ENCODE measurements at places on chromosomes 12 and 14.

DNA sequence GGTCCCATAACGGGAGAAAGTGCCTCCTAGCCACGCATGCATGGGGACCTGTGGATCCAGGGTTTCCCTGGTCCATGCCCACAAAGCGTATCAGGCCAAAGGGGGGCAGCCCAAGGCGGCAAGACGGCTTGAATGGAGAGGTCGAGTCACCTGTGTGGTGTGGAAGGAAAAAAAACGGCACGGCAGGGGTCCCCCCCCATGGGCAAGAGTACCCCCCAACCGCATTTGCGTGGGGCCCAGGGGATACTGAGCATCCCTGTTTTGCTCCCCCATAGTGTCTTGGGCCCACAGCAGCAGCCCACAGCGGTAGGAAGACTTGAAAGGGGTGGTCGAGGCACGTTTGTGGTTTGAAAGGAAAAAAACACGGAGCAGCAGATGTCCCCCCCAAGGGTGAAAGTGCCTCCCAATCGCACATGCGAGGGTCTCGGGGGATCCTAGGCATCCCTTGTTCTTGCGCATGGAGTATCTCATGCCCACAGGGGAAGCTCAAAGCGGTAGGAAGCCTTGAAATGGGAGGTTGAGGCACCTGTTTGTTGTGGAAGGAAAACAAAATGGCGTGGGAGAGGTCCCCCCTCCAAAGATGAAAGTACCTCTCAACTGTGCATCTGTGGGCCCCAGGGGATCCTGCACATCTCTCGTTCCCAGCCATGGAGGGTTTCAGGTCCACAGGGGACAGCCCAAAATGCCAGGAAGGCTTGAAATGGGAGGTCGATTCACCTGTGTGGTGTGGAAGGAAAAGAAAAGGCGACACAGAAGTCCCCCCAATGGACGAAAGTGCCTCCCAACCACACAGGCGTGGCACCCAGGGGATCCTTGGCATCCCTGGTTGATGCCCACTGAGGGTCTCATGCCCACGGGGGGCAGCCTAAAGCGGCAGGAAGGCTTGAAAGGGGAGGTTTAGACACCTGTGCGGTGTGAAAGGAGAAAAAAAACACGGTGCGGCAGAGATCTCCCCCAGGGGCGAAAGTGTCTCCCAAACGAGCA lies 577.5 kb downstream of the ALG10 start:
- DNase-seq = no peak

DNA sequence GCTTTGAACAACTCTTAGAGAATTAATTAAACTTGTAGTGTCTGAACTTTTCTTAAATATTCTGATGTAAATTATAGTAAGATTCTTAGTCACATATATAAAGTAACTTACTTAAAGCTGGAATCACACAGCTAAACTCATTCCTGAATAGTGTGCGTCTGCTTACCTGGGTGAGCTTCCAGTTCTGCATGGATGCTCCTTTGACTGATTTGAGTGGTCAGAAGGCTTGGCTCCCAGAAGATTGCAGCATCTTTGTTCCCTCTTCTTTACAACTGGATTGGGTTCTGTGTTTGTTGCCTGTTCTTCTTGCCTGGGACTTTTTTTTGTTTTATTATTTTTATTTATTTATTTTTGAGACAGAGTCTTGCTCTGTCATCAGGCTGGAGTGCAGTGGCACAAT lies 66.5 kb upstream of the ASPG start:
- DNase-seq = no peak

GRCh38 chr14:92153581-92153980 lies 31.8 kb downstream of the CPSF2 start:
- no peak for DNase-seq

DNA sequence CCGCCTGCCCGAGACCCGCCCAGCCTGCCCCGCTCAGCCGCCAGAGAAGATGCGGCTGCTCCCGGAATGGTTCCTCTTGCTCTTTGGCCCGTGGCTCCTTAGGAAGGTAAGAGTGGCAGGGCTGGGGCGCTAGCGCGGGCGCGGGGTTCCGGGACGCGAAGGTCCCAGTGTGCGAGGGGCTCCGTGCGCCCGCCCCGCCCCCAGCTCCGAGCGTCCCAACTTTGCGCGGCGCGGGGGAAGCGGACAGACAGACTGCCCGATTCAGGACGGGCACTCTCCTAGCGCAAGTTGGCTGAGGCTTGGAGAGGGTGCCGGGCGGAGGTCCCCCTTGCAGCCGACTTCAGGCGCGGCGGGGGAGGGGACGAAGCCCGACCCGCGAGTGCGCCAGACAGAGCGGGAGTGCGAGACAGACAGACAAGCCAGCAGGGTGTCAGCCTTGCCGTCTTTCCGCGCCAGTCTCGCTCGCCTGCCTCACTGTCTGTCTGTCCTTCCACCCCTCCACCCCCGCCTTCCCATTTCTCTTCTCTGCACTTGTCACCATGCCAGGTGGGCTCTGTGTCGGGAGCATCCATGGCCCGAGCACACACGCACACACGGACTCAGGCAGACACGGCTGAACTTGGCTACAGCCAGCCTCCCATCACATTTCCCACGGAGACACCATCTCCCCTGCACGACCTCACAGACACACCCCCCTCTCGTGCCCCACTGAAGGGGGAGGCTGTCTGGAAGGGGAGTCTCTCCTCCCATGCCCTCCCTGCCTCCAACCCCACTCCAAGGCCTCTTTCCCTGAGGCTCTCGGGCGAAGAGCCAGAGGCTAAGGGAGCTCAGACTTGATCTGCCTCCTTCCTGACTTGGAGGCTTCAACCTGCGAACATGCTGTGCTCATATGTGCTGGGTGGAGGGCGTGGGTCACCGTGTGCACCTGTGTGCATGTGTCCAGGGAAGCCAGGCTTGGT lies 606 bp downstream of the NXPH4 start:
- DNase-seq = no peak

GRCh38 chr12:97681612-97682504 lies 219.3 kb downstream of the RMST start:
- DNase-seq = no peak

GRCh38 chr12:121404734-121405133 lies 4.8 kb downstream of the RNF34 start:
- no peak for DNase-seq

- DNase-seq = no peak
Observed at GRCh38 chr12:115422845-115423545, 739.0 kb upstream of the TBX3 start.

DNA sequence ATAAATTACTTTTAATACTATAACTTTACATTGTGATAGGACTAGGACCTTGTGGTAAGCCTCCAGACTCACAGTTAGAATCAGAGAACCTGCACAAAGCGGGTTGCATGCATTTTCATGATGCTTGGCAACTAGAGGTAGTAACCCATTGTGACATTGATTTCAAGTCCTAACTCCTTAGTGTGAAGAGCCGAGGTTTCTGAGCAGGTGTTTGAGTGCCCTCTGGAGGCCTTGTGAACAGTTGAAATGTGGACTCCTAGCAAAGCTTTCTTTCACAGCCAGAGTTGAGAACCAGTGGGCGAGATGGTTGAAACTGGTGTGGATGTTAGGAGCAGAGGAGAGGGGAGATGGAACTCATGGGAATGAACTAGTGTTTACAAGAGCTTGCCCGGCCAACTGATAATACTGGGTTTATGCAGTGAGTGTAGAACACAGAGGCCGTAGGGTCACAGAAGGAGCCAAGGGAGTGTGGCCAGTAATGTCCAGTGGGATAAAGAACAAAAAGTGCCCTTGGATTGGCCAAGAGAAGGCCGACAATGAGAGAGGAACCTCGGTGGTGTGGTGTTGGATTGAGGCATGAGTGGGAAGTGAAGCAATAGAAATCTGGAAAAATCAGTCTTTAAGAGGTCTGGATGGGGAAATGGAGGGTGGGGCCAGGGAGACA lies 10.9 kb downstream of the ZNF664 start:
- peak; percentile 67 for DNase-seq

DNA sequence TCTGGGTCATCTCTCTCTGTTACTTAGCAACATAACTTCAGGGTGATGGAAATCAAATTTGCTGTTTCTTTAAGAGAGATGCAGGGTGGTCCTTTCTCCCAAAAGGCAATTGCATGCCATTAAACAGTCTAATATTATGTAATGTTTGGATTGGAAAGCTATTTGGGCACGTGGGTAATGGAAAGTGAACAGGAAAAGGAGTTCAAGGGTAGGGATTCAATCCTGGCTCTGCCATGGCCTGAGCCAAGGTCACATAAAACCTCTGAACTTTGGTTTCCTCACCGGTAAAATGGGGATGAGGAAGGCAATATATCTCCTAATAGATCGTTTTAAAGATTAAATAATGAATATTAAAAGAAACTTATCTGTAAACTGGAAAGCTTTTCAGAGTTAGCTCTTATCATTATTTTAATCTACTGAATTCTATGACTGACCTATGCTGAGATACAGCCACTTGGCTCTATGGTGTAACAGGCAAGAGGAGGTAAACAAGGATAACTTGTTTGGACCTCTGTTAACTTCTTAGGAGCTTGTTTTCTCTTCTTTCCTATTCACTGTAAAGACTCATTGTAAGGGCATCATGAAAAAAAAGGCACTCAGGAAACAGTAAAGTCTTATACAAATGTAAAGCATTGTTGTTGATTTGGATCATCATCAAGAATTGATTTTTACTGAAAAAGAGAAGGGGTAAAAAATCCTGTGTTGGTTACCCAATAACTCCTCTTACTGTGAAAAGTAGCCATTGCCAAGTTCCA lies 55.7 kb upstream of the OVCH1 start:
- DNase-seq = no peak

GRCh38 chr12:389142-390096 lies at the start of gene KDM5A:
KDM5A (minus strand) TSS chr12:389320; CDS start chr12:389091, 229 bp downstream.
- DNase-seq = peak; percentile 94

- no peak for DNase-seq
Observed at GRCh38 chr12:43284486-43285158, 267.4 kb downstream of the ADAMTS20 start.

DNA sequence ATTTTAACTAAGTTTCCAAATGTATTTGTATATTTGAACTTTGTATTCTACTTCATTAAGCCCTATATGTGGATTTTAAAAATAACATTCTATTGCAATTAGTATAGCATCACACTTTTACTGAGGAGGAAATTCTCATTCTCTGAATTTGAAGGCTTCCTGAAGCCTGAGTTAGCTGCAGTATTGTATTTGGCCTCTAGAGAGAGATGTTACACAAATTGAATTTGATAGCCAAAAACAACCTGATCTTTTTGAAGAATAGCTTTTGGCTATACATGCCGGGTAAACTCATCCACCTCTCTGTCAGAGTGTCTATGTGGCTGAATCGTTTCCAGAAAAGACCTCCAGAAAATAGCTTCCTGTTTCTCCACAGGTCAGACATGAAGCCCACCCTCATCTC lies 316.5 kb upstream of the OR4E1 start:
- no peak for DNase-seq

DNA sequence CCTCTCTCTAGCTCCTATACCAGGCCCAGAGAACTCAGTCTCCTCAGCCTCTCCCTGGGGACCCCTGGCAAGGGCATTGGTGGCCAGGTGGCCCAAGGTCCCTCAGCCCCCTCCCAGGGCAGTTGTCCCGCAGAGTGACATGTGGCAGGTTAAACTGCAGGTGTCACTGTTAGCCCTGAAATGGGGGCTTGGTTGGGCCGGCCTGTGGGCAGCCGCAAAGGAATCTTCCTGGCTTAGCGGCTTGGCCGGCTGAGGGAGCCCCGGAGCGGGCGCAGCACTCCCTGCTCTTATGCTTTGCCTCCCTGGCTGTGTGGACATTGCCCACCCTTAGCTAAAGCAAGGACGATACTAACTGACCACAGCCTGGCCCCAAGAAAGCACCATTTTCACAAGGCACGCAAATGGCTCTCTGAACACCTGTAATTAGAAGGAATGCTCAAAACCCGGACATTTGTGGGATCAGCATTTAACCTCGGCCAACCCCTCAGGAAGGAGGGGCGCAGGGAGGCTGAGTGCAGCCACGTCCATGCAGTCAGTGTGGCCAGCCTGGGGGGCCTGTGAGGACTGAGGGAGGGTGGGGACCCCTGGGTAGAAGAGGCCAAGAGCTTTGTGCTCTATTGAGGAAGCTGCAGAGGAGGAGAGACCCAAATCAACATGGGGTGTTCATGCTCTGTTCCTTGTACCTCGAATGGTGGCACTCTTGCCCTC lies 82.2 kb downstream of the PAPOLA start:
- no peak for DNase-seq

DNA sequence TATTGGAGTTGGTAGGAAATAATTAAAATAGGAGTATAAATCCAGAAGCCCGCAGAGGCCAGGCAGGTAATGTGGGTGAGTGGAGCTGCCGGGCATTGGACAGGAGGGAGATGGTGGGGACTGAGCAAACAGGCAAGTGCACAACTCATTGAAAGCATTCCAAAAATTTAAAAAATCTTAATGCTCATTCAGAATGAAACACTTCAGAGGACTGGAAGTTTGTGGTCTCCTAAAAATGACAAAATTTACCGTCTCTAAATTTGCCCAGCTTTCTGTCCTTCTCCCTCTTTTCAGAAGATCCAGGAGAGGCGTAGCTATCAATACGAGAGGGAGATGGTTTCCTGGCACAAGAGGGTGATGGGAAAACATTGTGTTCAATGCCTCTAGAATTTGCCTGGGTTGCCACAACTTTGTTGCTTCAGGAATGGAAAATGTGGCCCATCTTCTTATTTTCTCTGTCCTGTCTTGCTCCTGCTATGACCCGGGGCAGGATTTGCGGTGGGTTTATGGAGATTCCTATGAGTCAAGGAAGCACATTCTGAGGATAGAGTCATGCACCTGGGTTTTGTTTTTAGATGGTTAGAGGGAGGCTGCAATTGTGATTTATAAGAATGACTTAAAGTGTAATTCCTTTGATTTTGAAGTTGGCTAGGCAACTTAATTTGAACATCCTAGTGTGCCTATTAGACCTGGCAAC lies 72.2 kb downstream of the BORCS5 start:
- DNase-seq = no peak

DNA sequence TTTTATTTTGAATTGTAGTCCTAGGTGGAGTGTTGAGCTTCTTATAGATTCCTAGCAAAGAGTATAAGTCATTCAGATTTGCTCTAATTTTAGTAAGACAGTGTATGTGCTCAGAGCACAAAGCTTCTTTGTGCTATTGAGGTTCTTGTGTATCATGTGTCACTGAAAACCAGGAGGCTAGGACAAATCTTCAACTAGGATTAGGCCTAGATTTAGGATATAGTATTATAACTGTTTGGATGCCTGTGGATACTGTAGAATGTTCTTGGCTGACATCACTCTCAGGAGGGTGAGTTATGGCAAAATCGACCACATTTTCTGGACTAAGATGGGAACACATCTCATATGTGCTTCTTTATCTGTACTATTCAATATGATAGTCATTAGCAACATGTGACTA lies 86.5 kb downstream of the DHRS2 start:
- no peak for DNase-seq

GRCh38 chr12:13559318-13559978 lies 362.9 kb downstream of the EMP1 start:
- no peak for DNase-seq

GRCh38 chr12:45674181-45674977 lies 55.1 kb upstream of the ARID2 start:
- peak; percentile 60 for DNase-seq

DNA sequence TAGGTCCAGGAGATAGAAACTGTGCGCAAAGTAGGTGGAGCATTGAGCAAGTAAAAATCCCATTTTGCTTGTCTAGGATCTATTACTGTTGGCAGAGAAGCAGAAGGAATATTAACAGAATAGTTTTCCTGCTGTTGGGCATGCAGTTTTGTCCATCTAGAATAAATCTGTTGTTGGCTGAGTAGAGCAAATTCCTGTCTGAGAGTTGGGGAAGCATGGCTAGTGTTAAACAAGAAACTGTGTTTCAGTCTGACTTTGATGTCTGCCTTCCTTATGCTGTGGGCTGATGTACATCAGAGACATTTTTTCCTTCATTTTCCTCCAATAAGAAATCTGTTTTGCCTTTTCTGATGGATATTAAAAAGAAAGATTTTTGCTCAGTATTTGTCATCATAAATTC lies 98.2 kb downstream of the RAD52 start:
- DNase-seq = peak; percentile 8

Measured in AG08395 (cell line).